Lung (tissue), 17 donors: ENCODE measurements at places on chromosomes 16 and 17.

- no peak for DNase-seq
Measured at GRCh38 chr16:87138316-87138715, 178.9 kb downstream of the C16orf95 start.

DNA sequence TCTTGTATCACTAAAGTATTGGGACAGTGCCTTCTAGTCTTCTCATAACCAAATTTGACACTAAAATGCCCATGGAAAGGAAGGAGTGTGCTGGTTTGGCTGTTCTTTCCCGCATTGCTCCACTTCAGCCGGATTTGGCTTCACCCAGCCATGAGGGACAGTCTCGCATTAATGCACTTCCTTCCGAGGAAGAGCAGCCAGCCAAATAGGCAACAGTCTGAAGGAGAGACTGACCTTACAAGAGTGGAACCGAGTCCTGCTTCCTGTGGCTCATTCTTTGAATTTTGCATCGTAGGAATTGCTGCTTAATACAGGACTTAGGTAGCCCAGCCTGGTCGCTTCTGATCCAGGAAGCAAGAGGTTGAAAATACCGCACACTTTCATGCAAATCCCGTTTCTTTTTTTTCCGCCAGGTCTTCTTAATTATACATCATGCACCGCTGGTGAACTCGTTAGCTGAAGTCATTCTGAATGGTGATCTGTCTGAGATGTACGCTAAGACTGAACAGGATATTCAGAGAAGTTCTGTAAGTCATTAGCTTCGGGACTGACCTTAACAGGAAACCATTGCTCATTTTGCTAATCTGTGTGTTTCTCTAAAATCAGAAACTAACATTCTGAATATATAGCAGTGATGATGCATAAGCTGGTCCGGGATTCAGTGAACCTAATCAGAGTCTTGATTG is 38.2 kb downstream of the CLEC16A start:
- no peak for DNase-seq

DNA sequence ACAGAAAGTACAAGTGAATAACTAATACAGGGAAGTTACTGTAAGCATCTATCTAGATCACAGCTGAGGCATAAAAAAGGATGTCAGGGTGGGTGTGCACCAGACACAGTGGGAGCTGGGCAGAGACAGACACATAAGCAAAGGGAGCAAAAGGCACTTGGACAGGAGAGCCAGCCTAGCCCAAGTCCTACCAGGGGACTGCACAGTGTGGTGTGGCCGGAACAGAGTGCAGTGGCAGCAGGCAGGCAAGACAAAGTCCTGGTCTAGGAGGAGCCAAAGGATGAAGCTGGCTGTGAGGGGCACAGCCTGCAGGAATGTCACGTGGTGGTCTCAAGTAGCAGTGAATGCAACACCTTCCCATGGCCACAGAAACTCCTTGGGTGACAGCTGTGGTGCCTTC is 21.9 kb downstream of the RAD51D start:
- DNase-seq = no peak

- DNase-seq = no peak
Measured at GRCh38 chr17:55343900-55344513, 77.6 kb downstream of the MMD start.

- no peak for DNase-seq
Measured at GRCh38 chr17:49691086-49691676, 13.3 kb upstream of the SPOP start.

DNA sequence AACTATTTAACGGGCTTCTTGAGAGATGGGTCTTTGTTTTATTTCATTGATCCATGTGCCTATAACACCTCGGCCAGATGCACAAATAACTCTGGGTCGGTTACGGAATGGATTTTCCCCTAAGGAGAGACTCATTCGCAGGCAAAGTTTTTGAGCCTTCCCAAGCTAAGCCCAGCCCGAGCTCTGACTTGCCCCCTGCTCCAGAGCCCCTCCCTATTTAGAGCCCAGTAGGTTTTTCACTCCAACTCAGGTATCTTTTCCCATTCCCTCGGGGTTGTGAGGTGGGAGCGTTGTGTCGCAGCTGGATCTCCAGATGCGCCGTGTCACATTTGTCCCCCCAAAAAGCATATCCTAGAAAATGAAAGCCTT is 812 bp upstream of the MYOCD start:
- DNase-seq = no peak

DNA sequence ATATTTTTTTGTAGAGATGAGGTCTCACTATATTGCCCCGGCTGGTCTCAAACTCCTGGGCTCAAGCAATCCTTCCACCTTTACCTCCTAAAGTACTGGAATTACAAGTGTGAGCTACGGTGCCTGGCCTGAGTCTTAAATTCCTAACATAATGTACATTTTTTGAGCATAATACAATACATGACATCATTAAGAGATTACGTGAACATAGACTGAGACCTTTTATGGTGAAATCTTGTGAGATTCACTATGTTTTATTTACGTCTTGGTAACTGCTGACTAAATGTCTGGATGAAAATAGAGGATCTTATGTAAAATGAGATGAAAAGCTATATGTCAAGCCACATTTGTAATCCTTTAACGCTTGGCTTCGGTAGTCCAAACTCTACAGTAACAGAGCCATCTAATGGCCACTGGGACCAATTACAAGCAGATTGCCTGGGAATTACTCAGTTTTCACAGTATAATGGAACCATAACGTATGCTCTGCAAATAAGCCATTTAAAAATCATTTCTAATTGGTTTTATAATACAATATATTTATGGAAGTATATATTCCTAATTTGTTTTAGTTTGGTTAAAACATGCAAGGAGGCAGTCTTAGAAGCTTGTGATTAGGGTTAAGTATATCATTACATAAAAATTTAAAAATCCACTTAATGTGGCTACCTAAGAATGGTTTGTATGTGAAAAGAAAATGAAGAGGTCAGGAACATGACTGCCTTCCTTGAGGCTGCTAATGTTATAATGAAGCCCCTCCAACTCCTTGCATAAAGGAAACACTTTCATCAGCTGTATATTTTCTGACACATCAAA is 8.1 kb upstream of the EFCAB13 start:
- DNase-seq = peak; percentile 36

- no peak for DNase-seq
Measured at GRCh38 chr17:42685831-42686230, 3.5 kb downstream of the CNTNAP1 start.

GRCh38 chr17:44093231-44093900 is 22.8 kb downstream of the G6PC3 start:
- no peak for DNase-seq

GRCh38 chr17:2749784-2750181 is 331 bp upstream of the CCDC92B start:
- peak; percentile 87 for DNase-seq

GRCh38 chr16:66959704-66960161 is 1.3 kb upstream of the CES3 start:
- DNase-seq = no peak

DNA sequence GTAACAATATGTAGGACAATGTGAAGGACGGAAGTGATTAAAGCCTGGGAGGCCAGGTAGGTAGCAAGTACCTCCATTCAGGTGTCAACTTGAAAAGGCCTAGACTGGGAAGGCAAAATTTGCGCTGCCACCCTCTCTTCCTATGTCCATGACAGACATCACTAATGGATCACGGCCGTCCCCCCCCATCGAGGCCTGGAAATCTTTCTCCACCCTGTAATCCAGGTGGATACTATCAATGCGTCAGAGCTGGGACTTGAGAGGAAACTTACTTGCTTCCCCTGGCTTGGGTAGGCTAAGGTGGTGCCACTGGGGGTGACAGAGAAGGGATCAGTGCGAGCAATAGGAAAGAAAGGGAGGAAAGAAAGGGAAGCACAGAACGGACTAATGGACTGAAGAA is 156.1 kb downstream of the SALL1 start:
- DNase-seq = no peak

DNA sequence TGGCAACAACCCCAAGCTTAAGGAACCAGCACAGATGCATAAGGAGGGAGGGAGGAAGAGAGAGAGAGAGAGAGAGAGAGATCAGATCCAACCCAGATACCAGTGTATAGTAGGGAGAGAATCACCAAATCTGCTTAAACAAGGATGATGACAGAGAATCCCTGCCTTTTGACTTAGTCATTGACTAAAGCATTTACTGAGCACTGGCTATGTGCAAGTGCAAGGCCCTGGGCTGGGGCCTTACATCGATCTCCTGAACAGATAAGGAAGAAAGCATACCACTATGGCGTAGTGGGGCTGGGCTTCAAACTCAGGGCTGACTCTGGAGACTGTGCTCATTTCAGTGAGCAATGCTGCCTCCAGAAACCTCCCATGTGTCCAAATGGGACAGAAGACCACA is 15.8 kb downstream of the TSNAXIP1 start:
- no peak for DNase-seq

DNA sequence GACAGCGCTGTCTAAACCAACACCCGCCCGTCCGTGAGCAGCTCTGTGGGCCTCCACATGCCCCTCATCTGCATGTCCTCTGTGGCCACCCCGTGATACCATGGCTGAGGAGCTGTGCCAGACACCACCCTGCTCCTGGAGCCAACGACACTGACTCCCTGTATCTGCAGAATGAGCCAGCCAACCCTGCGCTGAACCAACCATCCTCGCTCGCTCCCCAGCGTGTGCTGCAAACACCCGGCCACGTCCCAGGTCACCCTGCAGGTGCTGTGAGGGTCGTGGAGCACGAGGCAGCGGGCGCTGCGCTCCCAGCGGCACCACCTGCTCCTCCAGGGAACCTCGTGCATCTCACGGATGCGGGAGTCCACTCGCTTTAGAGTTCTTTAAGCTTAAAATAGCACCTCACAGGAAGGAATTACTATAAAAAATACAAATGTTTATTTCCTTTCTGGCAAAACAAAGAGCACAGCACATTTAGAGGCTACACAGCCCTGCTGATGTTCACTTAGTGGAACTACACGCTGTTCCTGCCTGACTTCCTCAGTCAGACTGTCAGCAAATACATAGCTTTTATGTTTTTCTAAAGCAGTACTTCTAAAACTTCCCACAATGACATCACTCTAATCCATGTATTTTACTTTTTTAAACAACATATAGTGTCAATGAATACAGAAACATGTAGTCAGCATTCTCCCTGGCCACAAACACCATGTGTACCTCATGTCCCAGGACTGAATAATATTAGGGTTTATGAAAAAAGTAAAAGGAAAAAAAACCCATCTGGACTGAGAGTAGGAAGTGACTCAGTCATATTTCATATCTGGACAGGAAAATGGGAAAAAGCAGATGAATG is 43.5 kb downstream of the MAP1LC3B start:
- DNase-seq = peak; percentile 30

- no peak for DNase-seq
Measured at GRCh38 chr17:43702637-43703036, 40.9 kb upstream of the MEOX1 start.

- no peak for DNase-seq
Measured at GRCh38 chr17:33871720-33872540, 383.2 kb upstream of the CCL2 start.

DNA sequence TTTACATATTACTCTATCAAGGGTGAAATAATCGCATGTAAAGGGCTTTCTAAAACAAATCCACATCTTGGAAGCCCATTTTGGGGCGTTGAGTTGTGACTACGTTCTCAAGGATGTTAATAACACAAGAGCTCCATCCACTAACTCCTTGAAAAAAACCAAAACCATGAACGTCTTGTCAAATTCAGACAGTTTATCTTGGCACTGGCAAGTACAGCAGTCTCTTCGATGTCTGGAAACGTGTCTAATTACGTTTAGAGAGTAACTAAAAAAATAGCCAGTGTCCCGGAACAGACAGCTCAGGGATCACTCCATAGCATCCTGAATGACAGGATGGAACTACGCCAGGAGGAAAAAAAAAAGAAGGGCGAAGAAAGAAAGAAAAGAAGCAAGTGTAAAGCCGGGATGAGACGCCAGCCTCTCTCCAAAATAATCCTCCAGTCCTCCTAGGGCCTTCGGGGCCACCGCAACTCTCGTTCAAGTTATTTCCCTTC is 954 bp downstream of the MYO1D start:
- peak; percentile 73 for DNase-seq

GRCh38 chr17:66405836-66406677 is 103.6 kb downstream of the PRKCA start:
- DNase-seq = peak; percentile 35
